T-helper 17 cell (primary cell): ENCODE measurements at places on chromosomes 12 and 14.

DNA sequence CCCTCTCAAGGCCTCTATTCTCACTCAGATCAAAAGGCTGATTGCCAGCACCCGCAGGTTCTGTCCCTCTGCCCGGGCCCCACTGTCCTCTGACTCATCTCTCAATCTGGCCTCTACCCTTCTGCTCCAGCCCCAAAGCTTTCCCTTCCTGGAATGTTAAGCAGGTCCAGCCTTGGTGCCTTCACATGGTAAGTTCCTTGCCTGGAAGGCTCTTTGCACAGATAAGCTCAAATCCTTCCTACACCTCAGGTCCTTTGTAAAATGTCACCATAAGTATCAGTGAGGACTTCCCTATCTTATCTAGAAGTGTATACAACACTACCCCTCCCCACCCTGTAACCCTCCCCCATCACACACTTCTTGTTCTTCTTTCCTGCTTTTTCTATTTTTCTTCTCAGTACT, 22.2 kb downstream of the LPCAT3 start:
- H3K36me3 ChIP-seq, result peaks cover 11% of the 10 kb centered on the region
- peaks cover 11% of the 10 kb centered on the region for H3K4me1 ChIP-seq
- no peak overlapping the region for H3K27ac ChIP-seq

DNA sequence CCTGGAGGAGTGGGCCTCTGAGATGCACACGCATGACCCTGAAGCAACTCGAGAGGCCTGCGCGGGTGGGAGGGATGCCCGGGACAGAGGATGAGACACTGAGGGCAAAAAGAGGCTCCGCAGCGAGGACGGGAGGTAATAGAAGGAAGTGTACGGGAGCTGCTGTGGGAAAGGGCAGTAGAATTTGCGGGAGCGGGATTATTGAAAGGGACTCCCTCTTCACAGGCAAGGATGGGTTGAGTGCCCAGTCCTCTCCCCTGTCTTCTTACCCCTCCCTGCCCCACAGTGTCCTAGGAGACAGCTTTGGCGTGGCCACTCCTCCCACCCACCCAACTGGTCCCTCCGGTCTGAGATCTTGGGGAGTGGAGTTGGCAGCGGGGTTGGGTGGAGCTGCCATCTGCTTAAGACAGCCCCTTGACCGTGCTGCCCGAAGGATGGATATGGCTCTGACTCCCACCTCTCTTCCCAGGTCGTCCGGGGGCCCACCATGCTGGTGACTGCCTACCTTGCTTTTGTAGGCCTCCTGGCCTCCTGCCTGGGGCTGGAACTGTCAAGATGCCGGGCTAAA, 15.7 kb upstream of the ESPL1 start:
- H3K4me1 ChIP-seq, result peaks cover 40% of the 10 kb centered on the region
- no peaks in the 10 kb centered on the region for H3K27me3 ChIP-seq
- DNase-seq, result no peak
- peaks cover 5% of the 10 kb centered on the region for H3K36me3 ChIP-seq
- H3K27ac ChIP-seq, result peak overlapping the region; percentile 89

DNA sequence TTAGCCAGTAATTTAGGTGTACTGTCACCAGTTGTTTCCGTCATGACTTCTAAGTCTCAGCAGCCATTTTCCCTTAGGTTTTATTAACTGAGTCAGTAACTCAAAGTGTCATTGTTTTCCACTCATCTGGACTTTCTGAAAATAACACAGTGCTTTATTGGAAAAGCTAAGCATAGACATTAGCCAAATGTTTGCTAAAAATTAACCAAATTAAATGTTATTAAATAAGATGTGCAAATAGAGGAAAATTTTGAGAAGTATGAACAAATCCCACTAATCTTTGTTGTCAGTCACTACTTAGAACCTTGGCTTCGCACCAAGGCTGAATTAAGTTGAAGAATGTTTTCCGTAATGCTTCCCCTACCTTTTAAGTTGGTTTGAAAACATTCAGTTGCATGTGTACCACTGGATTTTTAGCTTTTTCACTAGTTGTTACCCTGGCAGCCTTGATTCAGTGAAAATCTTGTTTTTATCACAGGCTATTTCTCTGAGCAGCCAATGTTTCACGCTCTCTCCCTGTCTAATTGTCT, 43.0 kb downstream of the BORCS5 start:
- DNase-seq, result no peak
- no peaks in the 10 kb centered on the region for H3K27me3 ChIP-seq
- H3K36me3 ChIP-seq, result peaks cover 8% of the 10 kb centered on the region
- peak overlapping the region; percentile 77 for H3K27ac ChIP-seq
- H3K4me3 ChIP-seq, result no peak overlapping the region

DNA sequence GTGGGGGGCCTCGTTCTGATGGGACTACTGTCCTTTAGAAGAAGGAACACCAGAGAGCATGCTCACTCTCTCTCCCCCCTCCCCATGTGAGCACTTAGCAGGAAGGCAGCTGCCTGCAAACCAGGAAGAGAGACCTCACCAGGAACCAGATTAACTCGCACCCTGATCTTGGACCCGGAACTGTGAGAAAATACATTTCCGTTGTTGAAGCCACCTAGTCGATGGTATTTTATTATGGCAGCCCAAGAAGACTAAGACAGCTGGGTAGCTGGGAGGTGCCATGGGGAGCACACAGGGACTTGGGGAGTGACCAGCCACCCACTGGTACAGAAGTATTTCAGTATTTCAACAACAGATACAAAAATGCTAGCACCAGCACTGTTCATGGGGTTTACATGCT, 59.0 kb downstream of the VCPKMT start:
- no peak overlapping the region for H3K4me3 ChIP-seq
- H3K36me3 ChIP-seq, result peaks cover under 1% of the 10 kb centered on the region
- H3K27ac ChIP-seq, result peak overlapping the region; percentile 74

GRCh38 chr12:58206876-58207275, 265.5 kb downstream of the ATP23 start:
- H3K27ac ChIP-seq, result no peak overlapping the region
- no peaks in the 10 kb centered on the region for H3K4me1 ChIP-seq
- peaks cover 27% of the 10 kb centered on the region for H3K27me3 ChIP-seq
- H3K36me3 ChIP-seq, result no peaks in the 10 kb centered on the region

- H3K27ac ChIP-seq, result no peak overlapping the region
- H3K4me1 ChIP-seq, result peaks cover 2% of the 10 kb centered on the region
- no peaks in the 10 kb centered on the region for H3K36me3 ChIP-seq
- H3K4me3 ChIP-seq, result no peak overlapping the region
These were observed 329.8 kb downstream of the CACNA1C start for GRCh38 chr12:2382370-2383155.

DNA sequence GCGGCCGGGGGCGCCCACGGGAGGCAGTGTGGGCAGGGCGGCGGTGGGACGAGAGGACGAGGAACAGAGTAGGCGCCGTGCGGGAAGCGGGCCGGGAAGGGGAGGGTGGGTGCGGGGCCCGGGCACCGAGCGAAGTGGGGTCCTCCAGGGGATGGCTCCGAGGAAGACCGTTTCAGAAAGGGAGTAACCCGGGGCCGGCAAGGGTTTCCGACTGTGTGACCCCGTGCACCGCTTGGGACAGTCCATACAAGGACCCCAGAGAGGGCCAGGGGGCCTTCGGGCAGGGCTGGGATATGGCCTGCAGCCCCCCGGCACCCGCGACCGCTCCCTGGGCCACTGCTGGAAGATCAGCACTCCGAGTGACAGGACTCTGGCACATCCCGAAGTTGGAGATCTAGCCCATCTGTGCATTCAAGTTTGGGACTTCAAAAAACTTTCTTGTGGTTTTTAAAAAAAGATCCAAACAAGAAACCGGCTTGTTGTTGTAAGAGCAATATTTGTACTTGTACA, 448 bp downstream of the TSPAN9 start:
- no peak for DNase-seq
- H3K4me1 ChIP-seq, result no peaks in the 10 kb centered on the region
- peak overlapping the region; percentile 59 for H3K27ac ChIP-seq
- peak overlapping the region; percentile 71 for H3K4me3 ChIP-seq
- H3K27me3 ChIP-seq, result no peaks in the 10 kb centered on the region

- peaks cover 11% of the 10 kb centered on the region for H3K27me3 ChIP-seq
These were observed 918 bp downstream of the LIN7A start for GRCh38 chr12:80936642-80937390.
